ENCODE measurements at places on chromosomes 3 and 15. TPM values are rescaled to one million over a fixed set of nuclear protein-coding genes. Genes with fewer than 3 reads are reported as not detected.

Gene PCSK6
- total RNA-seq: 6.1 TPM

Gene GP9
- total RNA-seq: not detected

Gene CCNB2
- total RNA-seq: 2.8 TPM

Gene CCR9
- not detected for total RNA-seq

Gene MYZAP
- total RNA-seq: 1.0 TPM

Gene SH3GL3
- not detected for total RNA-seq

Gene SLC25A38
- 27.5 TPM for total RNA-seq

Gene HCLS1
- total RNA-seq: 2.8 TPM

Gene TGM4
- 0.33 TPM for total RNA-seq

Gene SLC9C1
- 0.47 TPM for total RNA-seq

Gene COX5A
- 40.2 TPM for total RNA-seq
